ENCODE measurements at places on chromosomes 4 and X. TPM values are rescaled to one million over a fixed set of nuclear protein-coding genes. Genes with fewer than 3 reads are reported as not detected.

Gene RAB40AL
- total RNA-seq = 0.49 TPM

DNA sequence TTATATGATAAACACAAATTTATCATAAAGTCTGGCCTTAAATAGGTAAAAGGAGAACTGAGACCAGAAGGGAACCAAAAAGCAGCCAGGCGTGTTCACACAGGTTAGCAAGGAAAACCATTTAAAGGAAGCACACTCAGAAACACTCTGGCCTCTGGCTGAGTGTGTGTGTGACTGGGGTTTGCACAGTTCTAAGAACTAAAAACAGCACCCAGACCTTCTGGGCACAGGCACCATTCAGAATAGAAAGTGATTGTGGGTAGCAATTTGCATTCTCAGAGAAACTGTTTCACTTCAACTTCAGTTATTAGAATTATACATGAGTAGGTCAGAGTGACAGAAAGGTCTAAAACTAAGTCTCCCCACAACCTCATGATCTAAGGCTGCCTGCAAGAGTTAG lies 10.0 kb downstream of the GPR82 start:
- H3K27ac ChIP-seq = no peak overlapping the region
- no peaks in the 10 kb centered on the region for H3K27me3 ChIP-seq
- H3K4me1 ChIP-seq = peaks cover 5% of the 10 kb centered on the region
- no peak overlapping the region for H3K4me3 ChIP-seq
- no peaks in the 10 kb centered on the region for H3K36me3 ChIP-seq

Gene MSX1
- total RNA-seq = 0.11 TPM

Gene TCP11X2
- total RNA-seq = not detected

Gene ZCCHC12
- not detected for total RNA-seq

Gene FOXR2
- not detected for total RNA-seq

DNA sequence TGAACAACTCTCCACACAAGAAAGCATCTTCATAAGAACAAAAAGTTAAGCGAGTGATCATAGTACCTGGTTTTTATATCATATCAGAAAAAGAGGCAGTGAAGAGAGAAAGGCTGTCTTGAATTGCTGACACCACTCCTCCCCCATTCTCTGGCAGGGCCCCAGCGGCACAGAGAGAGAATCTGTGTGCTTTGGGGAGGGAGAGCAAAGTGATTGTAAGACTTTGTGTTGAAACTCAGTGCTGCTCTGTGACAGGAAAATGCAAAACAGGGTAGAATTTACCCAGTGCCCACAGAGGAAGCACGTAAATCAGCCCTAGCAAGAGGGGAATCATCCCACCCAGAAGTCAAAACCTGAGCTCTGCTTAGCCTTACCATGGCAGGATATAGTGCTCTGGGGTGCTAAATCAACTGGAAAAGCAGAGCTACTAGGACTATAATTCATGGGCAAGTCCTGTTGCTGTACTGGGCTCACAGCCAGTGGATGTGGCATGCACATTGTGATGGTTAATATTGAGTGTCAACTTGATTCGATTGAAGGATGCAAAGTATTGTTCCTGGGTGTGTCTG lies 174.6 kb downstream of the PRR32 start:
- no peak overlapping the region for H3K27ac ChIP-seq
- no peaks in the 10 kb centered on the region for H3K36me3 ChIP-seq
- H3K4me3 ChIP-seq = no peak overlapping the region
- no peaks in the 10 kb centered on the region for H3K4me1 ChIP-seq
- H3K27me3 ChIP-seq = no peaks in the 10 kb centered on the region

Gene L1CAM
- total RNA-seq = 0.79 TPM

DNA sequence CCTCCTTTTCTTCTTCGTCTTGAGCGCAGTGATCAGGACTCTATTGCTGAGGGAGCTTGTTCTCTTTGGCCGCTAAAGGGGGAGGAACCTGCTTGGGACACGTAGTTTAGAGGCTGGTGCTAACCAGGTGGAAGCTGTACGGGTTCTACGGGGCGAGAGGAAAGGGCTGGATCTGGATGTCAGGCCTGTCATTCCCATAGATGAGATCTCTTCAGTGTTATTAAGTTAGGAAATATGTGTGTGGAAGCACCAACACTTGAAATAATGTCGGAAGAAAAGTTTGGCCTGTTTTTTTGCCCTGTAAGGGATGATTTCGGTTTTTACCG lies 643 bp downstream of the SRP72 start:
- peaks cover 17% of the 10 kb centered on the region for H3K36me3 ChIP-seq
- DNase-seq = peak; percentile 56
- H3K27ac ChIP-seq = peak overlapping the region; percentile 96
- peaks cover 48% of the 10 kb centered on the region for H3K4me1 ChIP-seq

Gene HERC5
- total RNA-seq = 8.3 TPM

DNA sequence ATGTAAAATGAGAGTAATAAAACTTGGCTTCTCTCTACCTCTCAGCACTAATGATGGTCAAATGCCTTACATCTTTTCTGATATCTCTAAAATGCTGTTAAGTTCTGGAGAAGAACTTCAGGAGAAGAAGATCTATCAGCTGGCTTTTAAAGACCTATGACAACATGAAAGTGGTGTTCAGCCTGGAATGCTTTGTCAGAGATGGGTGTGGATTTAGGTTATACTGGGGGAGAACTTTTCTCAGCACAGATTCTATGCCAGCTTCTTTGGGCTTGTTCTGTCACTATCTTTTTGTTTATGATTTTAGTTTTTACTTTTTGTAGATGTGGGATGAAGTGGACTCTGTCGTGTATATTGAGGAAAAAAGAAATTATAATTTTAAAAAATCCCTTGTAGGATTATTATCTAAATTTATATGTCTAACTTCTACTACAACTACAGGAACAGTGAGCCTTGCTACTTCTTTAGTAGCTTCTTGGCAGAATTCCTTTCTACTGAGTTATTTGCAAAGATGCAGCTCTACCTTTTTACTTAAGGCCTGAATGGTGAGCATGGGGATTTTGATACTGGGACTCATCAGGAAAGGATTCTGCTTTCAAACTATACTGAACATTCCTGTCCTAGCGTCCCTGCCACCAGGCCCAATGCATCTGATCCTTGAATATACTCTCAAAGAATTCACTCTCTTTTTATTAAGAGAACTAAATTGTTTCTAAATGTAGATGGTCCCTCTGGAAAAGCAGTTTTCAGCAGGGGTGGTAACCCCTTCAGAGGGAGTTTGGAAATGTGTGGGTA lies 19.6 kb downstream of the CYP2U1 start:
- no peak overlapping the region for H3K27ac ChIP-seq
- no peaks in the 10 kb centered on the region for H3K36me3 ChIP-seq
- H3K4me3 ChIP-seq = no peak overlapping the region
- DNase-seq = no peak
- no peaks in the 10 kb centered on the region for H3K27me3 ChIP-seq

Gene NSUN7
- total RNA-seq = not detected

Gene PAQR3
- total RNA-seq = 11.8 TPM

- H3K27ac ChIP-seq = no peak overlapping the region
- no peaks in the 10 kb centered on the region for H3K27me3 ChIP-seq
- H3K4me3 ChIP-seq = no peak overlapping the region
Observed at GRCh38 chr4:11037637-11038036, 353.1 kb upstream of the CLNK start.

Gene CT47C1
- total RNA-seq = not detected

DNA sequence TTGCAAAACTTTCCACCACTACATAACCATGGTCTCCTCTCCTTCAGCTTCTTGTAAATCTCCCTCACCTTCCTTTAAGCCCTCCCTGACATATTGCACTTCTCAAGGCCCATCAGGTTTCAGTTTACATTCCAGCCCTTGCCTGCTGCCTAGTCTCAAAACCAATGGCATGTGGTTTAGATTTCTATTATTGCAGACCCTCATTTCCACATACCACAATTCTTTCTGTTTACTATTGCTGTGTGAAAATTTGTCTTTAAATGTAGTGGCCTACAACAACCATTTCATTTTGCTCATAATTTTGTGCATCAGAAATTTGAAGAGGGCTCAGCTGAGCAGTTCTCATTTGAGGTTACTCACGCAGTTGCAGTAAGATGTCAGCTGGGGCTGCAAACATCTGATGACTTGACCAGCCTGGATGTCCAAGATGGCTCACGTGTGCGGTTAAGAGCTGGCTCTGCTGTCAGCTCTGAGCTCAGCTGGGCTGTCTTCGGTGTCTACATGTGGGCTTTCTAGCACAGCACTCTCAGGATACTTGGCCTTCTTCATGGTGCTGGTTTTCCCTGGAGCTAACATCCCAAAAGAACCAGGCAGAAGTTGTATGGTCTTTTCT lies 29.9 kb upstream of the SOD3 start:
- H3K27me3 ChIP-seq = no peaks in the 10 kb centered on the region
- no peak for DNase-seq
- H3K4me1 ChIP-seq = no peaks in the 10 kb centered on the region
- H3K27ac ChIP-seq = no peak overlapping the region

Gene MAMLD1
- 6.2 TPM for total RNA-seq

Gene CDX4
- not detected for total RNA-seq

Gene MAGEB17
- not detected for total RNA-seq

GRCh38 chr4:81152839-81153713 lies 61.9 kb downstream of the PRKG2 start:
- H3K4me3 ChIP-seq = no peak overlapping the region
- no peaks in the 10 kb centered on the region for H3K36me3 ChIP-seq
- H3K27me3 ChIP-seq = no peaks in the 10 kb centered on the region
- DNase-seq = no peak
- no peaks in the 10 kb centered on the region for H3K4me1 ChIP-seq
- no peak overlapping the region for H3K27ac ChIP-seq

Gene ADGRG4
- total RNA-seq = not detected

DNA sequence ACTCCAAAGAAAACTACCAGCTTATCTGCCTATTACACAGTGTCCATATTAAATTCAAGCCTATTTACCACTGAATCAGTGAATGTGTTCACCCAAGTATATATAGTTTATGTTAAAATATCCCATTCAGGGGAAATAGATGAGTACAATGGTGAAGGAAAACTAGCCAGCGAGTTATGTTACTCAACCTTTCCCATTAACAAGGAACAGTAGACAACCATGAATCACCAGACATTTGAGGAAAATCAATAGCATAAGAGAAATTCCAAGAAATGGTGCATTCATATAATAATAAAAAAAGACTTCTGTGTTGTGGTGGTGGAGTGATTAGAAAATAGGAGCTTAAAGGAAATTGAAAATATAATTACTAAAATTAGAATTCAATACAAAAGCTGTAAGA lies 21.3 kb downstream of the IQCM start:
- H3K4me1 ChIP-seq = no peaks in the 10 kb centered on the region
- DNase-seq = no peak
- H3K36me3 ChIP-seq = no peaks in the 10 kb centered on the region
- no peak overlapping the region for H3K27ac ChIP-seq
- no peak overlapping the region for H3K4me3 ChIP-seq
- no peaks in the 10 kb centered on the region for H3K27me3 ChIP-seq

DNA sequence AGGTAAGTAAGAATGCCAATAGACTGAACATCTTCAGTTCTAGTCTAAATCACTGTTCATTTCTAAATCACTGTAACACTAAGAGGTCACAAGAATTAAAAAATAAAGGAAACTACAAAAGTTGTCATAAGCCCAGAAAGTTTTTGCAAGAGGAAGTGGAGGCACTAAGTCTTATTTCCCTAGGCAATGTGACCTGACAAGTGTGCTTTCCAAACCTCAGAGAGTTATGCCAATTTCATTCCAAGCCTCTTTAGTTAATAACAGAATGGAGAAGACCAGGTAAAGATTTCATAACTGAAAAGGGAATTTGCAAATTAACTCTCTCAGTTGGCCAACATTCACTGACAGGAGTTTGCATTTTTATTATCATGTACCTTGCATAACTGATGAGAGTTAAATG lies 40.5 kb downstream of the BBS12 start:
- H3K36me3 ChIP-seq = no peaks in the 10 kb centered on the region
- no peak for DNase-seq
- H3K4me1 ChIP-seq = no peaks in the 10 kb centered on the region
- H3K27ac ChIP-seq = no peak overlapping the region
- no peaks in the 10 kb centered on the region for H3K27me3 ChIP-seq

GRCh38 chr4:48139691-48140090 lies 5.6 kb upstream of the TXK start:
- no peaks in the 10 kb centered on the region for H3K27me3 ChIP-seq
- no peak overlapping the region for H3K27ac ChIP-seq
- no peak for DNase-seq
- peaks cover 60% of the 10 kb centered on the region for H3K4me1 ChIP-seq

DNA sequence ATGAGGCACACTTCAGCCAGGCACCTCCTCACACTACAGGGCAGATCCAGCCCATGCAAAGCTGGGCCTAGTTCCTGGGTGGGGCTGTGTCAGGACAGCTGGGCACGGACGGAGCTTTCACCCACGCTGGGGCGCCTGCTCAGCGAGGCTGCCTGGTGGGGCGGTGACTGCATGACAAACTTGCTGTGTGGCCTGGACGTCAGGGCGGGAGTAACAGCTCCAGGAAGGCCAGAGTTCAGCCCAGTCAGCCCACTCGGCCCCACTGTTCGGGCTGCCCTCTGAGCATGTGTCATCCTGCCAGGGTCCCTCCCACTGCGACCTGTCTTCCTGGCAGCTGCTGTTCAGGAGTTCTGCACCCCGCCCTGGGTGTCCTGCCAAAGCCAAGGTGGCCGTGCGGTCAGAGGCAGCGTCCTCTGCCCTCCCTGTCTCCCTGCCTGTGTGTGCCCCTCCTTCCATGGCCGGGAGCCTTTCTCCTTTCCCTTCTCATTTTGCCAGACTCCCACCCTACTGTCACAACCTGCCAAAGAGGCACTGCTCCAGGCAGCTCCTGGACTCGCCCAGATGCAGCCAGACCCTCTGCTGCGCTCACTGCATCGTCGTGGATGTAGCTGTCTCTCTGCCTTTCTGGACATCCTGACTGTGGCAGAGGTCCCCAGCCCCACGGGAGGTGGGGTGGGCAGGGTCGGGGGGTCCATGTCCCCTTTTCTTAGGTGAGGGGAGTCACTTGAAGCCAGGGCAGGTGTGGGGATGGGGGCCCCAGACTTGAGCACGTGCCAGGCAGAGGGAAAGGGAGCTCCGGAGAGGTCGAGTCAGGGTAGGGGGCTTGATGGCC lies 33.0 kb upstream of the KIAA0232 start:
- H3K27me3 ChIP-seq = no peaks in the 10 kb centered on the region
- no peak overlapping the region for H3K4me3 ChIP-seq
- H3K27ac ChIP-seq = no peak overlapping the region
- DNase-seq = no peak

Gene CLNK
- total RNA-seq = 0.11 TPM

DNA sequence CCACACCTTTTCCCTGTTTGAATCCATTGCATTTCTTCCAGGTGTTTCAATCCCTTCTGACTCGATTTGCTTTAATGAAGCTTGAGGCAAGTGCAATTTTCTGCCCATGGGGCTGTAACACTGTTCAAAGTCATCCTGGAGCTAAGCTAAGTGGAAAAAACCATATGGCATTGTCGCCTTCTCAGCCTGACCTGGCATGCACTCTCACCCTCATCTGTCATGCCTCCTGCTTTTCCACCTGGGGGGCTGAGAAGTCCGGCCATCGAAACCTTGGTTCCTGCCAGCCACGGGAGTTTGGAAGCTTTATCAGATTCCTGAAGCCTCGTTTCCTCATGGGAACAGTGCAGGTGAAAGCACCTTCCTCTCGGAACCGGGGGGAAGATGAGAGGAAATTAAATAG lies 38.2 kb downstream of the WFS1 start:
- peaks cover 4% of the 10 kb centered on the region for H3K27me3 ChIP-seq
- H3K4me1 ChIP-seq = no peaks in the 10 kb centered on the region
- no peak overlapping the region for H3K4me3 ChIP-seq
- no peak for DNase-seq
- no peak overlapping the region for H3K27ac ChIP-seq
- H3K36me3 ChIP-seq = no peaks in the 10 kb centered on the region
